ENCODE measurements at places on chromosomes 7 and 10. TPM values are rescaled to one million over a fixed set of nuclear protein-coding genes. Genes with fewer than 3 reads are reported as not detected.

CFAP46 gene
- total RNA-seq: not detected

NME8 gene
- total RNA-seq: not detected

DNA sequence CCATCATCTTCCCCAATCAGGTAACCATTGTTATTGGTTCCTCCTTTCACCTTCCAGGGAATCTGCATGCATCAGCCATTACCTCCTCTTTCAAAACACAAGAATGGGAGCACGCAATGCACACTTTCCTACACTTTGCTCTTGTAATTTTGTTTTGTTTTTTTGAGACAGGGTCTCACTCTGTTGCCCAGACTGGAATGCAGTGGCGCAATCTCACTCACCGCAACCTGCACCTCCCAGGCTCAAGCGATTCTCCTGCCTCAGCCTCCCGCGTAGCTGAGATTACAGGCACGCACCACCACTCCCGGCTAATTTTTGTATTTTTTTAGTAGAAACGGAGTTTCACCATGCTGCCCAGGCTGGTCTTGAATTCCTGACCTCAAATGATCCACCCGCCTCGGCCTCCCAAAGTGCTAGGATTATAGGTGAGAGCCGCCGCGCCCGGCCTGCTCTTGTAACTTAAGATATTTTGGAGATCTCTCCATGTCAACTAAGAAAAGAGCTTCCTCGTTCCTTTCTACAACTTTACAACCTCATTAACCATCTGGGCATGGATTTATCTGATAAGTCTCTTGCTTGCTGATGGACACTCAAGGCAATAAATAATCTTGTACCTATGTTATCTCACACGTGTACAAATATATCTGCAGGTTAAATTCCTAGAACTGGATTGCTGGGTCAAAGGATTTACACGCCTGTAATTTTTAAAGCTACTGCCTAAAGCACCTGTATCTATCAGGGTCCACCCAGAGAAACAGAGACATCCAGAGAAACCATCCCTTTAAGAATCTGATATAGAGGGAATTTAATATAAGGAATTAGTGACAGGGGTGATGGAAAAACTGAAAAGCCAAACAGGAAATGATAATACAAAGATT lies 4.2 kb downstream of the CYTH3 start:
- no peak for DNase-seq

DNA sequence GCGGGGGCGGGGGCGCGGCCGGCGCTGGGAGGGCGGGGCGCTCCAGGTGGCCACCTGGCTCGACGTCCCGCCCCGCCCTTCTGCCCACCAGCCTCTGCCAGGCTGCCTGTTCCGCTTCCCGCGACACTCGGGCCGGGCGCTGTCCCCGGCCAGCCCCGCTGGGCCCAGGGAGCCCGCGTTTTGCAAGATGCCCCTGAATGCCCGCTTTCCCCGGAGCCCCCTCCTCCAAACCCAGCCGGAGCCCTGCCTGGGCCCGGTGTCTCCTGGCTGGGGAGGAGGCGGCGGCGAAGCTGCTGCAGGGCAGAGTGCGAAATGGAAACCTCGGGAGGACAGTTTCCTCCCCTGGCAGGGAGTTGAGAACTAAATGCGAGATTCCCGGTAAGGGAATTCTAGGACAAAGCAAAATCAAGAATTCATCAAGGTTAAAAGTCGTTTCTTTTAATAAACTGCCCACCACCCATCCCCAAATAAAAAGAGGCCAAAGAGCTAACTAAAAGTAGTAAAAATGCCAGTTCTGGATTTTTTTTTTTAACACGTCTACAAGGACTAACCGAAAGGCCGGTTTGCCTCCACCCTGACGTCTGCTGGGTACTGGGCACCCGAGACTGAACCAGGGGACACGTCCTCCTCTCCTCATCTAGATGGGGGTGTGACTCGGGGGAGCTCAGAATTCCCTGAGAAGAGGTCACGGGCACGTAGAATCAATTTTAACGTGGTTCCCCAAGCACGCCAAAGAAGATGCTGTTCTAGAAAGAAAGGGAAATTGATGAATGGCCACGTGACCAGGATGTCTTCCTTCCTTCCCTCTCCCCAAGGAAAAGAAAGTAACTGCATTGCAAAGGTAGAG lies 200.4 kb upstream of the NFE2L3 start:
- DNase-seq: no peak

GRCh38 chr10:122665946-122666345 lies 33.7 kb downstream of the C10orf120 start:
- no peak for DNase-seq

DNA sequence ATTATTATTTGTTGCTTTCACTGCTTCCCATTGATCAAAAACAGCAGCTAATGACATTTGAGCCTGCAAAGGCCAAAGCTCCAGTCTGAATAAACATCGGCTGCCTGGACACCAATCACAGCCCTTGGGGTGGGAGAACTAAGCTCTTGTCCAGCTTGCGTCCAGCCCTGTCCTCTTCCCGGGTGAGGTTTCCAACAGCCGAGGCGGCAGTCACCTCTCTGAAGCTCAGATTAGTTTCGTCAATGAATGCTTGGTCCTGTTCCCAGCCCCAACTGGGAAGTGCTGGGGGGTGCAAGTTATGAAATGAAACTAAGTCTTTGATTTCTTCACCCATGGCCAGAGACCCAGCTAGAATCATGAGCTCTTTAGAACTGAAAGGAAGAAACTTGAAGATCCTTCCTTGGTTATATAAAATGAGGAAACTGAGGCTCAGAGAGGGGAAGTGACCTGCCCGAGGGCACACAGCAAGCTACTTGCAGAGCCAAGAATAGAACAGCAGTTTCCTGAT lies 114.0 kb upstream of the TCF7L2 start:
- DNase-seq: no peak
